HS-5 (cell line): ENCODE measurements at places on chromosomes 7 and 10.

DNA sequence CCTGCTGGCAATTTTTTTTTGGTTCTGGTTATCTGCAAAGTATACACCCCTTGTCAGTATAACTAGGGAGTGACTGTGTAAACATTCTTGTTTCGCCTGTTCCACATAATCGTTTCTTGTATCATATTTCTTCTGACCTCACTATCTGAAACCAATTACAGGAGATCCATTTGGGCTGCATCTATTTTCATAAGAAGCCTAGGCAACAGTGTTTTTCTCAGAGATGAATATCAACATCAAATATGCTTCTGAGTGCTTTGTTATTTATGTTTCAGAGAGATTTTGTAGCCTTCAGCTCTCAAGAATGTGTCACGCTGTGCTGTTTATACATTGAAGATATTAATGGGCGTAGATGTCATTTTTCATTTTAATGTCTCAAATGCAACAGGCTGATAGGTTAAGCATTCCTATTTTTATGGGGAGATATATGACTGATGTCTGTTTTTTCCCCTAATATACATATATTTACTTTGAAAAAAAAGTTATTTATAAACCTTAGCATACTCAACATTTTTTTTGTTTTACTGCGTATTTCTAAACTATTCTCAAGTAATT lies 115.5 kb downstream of the FOXP2 start:
- DNase-seq, result no peak

DNA sequence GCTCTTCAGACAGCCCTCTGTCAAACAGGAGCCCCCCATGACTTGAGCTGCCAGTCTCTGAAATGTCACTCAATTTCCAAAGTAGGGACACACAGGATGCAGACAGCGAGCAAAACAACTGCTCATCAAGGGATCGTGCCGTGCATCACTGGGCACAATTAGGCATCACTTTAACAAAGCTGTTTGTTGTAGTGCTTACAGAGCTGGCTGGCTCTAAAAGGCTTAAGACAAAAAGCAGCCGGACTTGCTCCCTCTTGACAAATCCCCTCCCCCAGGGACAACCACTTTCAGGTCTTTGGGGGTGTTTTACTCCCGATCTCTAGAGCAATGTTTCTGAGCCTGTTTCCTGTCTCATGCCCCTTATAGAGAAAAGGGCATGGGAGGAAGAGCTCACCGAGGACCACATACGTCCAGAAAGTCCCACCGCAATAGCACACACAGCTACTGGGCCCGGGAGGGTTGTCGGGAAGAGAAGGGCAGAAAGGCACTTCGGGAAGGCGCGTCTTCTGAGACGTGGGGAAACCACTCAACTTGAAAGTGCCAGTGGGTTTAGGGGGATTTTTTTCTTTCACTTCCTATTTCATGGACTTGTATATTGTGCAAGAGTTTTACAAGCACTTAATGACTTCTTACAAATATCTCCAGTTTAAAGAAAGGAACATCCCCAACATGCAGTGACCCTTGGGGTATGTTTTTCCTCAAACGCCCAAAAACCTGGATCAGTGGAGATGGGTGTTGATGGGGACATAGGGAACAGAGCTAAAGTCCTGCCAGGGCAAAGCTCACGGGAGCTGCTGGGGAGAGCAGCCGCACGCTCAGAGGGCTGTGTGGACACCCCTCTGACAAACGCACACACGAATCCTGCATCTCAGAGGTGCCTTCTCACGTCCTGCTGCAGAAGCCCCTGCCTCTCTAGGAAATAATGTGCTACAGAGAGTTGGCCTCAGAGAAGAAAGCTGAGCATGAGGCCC lies 27.1 kb downstream of the LRRC20 start:
- no peak for DNase-seq

DNA sequence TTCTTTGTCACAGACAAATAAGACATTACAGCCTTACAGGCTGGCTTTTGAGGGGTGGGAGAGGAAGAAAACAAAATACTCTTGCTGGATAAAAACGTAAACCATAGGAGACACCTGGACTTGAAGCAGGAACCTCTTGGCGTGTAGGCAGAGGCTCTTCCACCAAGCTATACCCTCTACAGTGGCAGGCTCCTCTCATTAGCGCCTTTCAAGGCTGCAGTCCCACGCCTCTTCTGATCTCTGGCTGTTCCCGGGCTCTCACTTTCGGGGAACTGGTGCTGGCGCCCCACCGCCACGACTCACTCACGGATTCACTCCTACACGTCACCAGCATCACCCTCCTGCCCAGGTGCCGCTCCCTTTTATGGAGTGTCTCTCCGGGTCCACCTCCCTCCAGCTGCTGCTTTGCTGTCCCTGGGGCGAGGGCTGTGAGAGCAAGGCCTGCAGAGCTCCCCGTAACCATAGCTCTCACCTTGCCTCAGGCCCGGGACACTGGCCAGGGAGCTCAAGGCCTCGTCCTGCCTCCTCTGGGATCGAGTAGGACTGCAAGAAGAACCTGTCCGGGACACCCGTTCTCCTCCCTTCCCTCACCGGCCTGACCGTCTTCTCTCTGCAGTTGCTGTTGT lies 62.6 kb downstream of the ZNF777 start:
- DNase-seq, result no peak

- DNase-seq, result no peak
These were observed 67.2 kb downstream of the TPST1 start for GRCh38 chr7:66272321-66272720.

GRCh38 chr10:69492091-69492745 lies 41.0 kb downstream of the TSPAN15 start:
- DNase-seq, result no peak

DNA sequence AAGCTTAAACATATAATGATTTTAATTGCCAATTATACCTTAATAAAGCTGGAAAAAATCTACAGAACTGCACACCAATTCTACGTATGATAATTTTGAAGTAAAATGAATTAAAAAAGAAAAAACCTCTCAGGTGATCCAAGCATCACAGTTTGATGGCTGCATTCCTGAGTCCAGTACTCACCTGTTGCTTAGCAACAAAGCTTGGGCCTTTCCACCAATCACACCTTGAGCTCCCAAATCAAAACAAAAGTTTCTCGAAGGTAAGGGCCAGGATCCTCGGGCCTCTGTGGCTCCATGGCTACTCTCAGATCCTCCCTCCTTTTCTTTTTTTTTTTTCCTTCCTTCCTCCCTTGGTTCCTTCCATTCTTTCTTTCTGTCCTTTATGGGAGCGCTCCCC lies 137.2 kb upstream of the PCBD1 start:
- DNase-seq, result no peak

DNA sequence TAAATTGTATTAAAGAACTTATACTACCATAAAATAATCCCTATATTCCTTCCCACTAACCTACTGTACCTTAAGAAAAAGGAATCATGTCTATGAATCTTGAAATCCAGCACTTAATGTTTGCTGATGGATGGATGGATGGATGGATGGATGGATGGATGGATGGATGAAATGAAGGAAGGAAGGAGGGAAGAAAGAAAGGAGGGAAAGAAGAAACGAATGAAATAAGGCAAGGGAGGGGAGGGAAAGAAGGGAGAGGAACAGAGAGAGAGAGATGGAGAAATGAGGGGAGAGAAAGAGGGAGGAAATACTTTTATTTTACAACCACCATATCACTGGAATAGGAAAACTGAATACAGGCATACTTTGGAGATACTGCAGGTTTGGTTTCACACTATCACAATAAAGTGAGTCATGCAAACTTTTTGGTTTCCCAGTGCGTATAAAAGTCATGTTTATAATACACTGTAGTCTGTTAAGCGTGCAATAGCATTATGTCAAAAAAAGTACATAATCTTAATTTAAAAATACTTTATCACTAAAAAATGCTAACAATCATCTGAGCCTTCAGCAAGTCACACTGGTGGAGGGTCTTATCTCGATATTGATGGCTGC lies 219.8 kb downstream of the CHCHD3 start:
- DNase-seq, result no peak

DNA sequence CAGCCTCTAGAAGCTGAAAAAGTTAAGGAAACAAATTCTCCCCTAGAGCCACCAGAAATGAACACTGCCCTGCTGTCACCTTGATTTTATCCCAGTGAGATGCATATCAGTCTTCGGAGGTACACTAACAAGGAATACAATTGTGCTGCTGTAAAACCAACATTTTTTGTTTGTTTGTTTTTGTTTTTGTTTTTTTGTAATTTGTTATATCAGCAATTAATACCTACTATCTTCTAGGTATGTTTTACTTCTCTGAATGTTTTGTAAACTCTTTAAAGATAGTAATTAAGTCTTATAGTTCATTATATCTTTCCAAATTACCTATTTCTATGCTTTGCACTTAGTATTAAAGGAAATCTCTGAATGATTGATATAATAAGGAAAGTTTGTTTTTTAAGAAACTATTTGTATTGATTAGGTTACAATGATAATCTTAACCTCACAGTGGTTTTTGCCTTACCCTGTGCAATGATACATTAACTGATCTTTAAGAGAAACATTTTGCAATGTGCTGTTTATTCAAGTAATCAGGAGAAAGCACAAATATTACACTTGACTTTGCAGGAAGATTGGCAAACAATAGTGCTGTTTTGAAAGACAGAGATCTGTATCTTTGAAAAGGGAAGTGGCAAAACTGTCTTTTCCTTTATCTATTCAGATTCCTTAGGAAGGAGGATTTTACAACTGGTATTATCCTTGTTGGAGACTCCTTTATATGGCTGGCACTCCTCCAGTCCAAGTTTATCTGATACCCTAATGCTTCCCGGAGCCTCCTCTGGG lies 11.3 kb upstream of the HGF start:
- no peak for DNase-seq

- no peak for DNase-seq
These were observed 172.4 kb upstream of the AGR3 start for GRCh38 chr7:17054206-17054605.

DNA sequence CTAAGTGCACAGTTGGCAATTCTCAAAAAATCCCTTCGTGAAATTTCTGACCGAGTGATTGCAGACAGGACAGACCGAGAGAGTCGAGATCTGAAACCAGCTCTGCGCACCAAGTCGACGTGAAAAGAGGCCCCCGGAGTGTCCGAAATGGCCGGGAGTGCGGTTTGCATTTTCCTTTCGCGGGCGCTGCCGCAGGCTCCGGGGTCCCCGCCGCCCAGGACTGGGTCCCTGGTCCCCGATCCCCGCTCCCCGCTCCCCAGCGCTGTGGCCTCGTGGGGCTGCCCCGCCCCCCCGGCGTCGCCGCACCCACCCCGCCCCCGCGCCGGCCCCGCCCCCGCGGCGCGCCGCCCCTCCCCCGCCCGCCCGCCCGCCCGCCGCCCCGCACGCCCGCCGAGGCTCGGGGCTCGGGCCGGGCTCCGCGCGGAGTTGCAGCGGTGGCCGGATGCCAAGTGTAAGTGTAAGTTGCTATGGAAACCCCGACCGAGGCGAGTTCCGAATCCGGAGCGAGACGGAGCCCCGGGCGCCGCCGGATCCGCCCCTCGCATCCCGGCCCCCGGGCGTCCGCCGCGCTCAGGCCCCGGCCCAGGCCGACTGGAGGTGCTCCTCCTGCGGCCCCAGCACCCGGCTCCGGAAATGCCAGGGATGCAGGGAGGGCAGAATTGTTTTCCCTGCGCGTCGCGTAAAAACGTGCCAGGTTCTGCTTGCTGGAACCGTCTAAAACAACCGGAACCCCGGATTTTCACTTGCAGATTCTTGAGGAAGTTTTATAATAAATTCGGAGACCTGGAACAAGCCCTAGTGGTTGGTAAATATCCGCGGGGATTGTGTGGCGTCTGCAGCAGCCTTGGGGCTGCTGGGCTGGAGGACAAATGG lies 4.6 kb downstream of the BMI1 start:
- DNase-seq, result no peak

GRCh38 chr7:85095806-85096205 lies 91.0 kb downstream of the SEMA3D start:
- DNase-seq, result no peak

DNA sequence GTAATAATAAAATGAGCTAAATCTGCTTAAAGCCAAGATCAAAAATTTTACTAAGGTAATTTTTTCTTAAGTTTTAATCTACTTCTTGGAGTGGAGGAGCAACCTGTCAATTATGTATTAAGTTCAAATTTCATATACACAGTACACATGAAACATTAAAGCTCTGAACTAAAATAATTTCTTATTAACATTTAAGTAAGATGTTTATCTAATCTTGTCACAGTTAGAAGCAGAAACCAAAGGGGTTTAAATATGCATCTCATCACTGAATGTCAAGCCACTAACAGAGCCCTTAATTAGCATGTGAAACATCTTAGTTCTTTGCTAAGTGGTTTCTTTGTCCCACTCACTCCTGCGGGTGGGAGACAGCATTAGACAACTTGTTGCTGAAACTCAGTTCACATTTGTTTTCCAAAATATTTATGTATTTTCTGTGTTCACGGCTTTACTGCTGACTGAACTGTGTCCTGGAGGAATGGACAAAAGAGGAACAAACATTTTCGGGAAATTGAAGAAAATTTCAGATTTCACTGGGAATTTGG lies 130.9 kb upstream of the MBL2 start:
- no peak for DNase-seq

DNA sequence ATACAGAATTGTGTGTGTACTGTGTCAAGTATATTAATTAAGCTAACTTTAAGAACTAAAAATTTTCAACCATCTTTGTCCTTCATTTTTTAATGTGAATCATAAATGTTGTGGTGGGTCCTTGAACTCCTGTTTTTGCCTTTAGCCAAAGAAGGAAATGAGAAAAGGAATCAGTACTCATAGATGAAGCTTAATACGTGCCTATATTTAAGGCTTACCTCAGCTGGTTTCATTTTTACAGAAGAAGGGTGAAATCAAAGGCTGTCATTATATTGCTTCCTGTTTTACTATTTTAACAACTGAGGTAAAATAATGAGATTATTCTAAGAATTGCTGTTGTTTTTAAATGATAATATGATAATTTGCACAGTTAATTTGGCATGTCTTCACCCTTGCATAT lies 6.3 kb upstream of the SNX13 start:
- no peak for DNase-seq

GRCh38 chr10:127762925-127763324 lies 25.9 kb downstream of the FOXI2 start:
- DNase-seq, result no peak

DNA sequence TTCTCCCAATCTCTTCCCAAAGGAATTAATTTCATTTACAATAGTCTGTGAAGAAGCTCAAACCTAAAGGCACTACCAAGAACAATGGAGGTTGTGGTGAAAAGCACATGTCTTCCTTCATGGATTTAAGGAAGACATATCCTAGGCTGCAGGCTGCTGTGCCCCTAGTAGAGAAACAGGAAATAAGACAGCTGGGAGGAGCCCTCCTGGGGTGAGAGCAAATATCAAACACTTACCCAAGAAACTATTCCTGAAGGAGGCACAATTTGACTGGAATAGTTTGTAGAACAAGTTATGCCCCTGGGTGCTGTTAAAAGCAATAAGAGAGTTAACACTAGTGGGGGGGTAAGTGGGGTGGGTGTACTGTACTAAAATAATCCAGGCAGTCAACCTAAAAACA lies 30.1 kb downstream of the PDZD8 start:
- no peak for DNase-seq

- DNase-seq, result no peak
These were observed 46.6 kb downstream of the PWWP2B start for GRCh38 chr10:132443605-132443982.

- no peak for DNase-seq
These were observed 124.2 kb upstream of the SEM1 start for GRCh38 chr7:96833676-96834453.

- DNase-seq, result no peak
These were observed 19.2 kb downstream of the PDK4 start for GRCh38 chr7:95577137-95577536.
